Activated CD4-positive, alpha-beta memory T cell treated with anti-CD3 and anti-CD28 coated beads, Interleukin-2, amount 10 ng/mL, durations not matched to agents 7 days and 5 days (primary cell): ENCODE measurements at places on chromosomes 5 and 9. TPM values are rescaled to one million over a fixed set of nuclear protein-coding genes. Genes with fewer than 3 reads are reported as not detected.

CAST gene
- total RNA-seq, result 179 TPM

- H3K27ac ChIP-seq, result no peak overlapping the region
- no peak overlapping the region for H3K4me3 ChIP-seq
- H3K27me3 ChIP-seq, result no peaks in the 10 kb centered on the region
Observed at GRCh38 chr9:81824802-81825730, 103.2 kb upstream of the SPATA31D4 start.

DNA sequence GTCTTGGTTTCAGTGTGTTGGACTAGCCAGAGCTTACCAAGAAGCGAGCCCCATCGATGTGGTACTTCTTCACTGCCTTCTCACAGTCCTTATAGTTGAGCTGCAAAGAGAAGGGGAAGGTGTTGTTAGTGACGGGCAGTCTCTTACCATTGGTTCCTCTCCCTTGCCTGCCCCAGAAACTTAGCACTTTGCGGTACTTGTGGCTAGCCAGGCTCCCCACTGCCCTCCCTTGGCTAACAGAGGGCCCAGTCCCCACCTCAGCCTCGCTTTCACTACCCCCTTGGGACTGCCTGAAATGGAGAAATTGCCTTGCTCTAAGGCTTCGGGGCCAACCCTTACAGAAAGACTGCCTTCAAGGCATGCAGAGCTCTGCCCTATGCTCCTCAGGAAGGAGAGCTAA is 4.3 kb downstream of the LCP2 start:
- H3K36me3 ChIP-seq, result peaks cover 94% of the 10 kb centered on the region
- peak; percentile 80 for DNase-seq
- H3K4me1 ChIP-seq, result peaks cover 70% of the 10 kb centered on the region
- H3K27ac ChIP-seq, result peak overlapping the region; percentile 96
- peak overlapping the region; percentile 99 for H3K4me3 ChIP-seq
- no peaks in the 10 kb centered on the region for H3K27me3 ChIP-seq

CDX1 gene
- not detected for total RNA-seq

HINT2 gene
- total RNA-seq, result 77.8 TPM
